ENCODE measurements at places on chromosomes 2 and 18. TPM values are rescaled to one million over a fixed set of nuclear protein-coding genes. Genes with fewer than 3 reads are reported as not detected.

Gene RESP18
- total RNA-seq: not detected

Gene COBLL1
- total RNA-seq: 56.4 TPM

Gene UPP2
- not detected for total RNA-seq

Gene LHCGR
- total RNA-seq: not detected

Gene RTKN
- total RNA-seq: 119 TPM

Gene ZNF512
- total RNA-seq: 19.5 TPM

Gene G6PC2
- total RNA-seq: not detected

Gene GRHL1
- total RNA-seq: 8.2 TPM

Gene HOXD10
- total RNA-seq: not detected

Gene SLC16A14
- 0.11 TPM for total RNA-seq

Gene COL4A3
- 0.39 TPM for total RNA-seq

Gene TEKT4
- total RNA-seq: not detected

Gene DOCK10
- total RNA-seq: 0.76 TPM

Gene CPLX4
- not detected for total RNA-seq

Gene GATA6
- 0.11 TPM for total RNA-seq

Gene PKDCC
- total RNA-seq: 1.1 TPM

Gene RAD51AP2
- not detected for total RNA-seq

Gene FRZB
- total RNA-seq: not detected

Gene CPS1
- 24.3 TPM for total RNA-seq

Gene PPP1R1C
- total RNA-seq: 5.5 TPM

Gene IL1RL2
- 10.6 TPM for total RNA-seq

Gene GPAT2
- 1.2 TPM for total RNA-seq

Gene STK17B
- 31.0 TPM for total RNA-seq

Gene MTCL1
- total RNA-seq: 50.6 TPM

Gene RPRM
- total RNA-seq: not detected

Gene ALLC
- not detected for total RNA-seq

Gene NT5DC4
- total RNA-seq: not detected

Gene MAP2
- total RNA-seq: 1.5 TPM

Gene ASTL
- total RNA-seq: not detected

Gene GPR45
- total RNA-seq: not detected

Gene STAT4
- total RNA-seq: 12.3 TPM

Gene CDH19
- total RNA-seq: not detected

Gene OTX1
- not detected for total RNA-seq

Gene ACKR3
- total RNA-seq: 202 TPM

Gene KATNAL2
- total RNA-seq: 2.3 TPM

Gene TWIST2
- total RNA-seq: 0.79 TPM

Gene TUBA4B
- total RNA-seq: not detected

Gene IL1F10
- not detected for total RNA-seq

Gene DES
- under 0.01 TPM for total RNA-seq

Gene ALPG
- under 0.01 TPM for total RNA-seq

Gene FAM117B
- total RNA-seq: 2.0 TPM

Gene SERPINB7
- 0.79 TPM for total RNA-seq

Gene DYSF
- total RNA-seq: 9.8 TPM

Gene MARCHF4
- total RNA-seq: 0.39 TPM

Gene ANKRD30B
- under 0.01 TPM for total RNA-seq

Gene CXCR4
- not detected for total RNA-seq

Gene ERBB4
- total RNA-seq: not detected

Gene POTEC
- total RNA-seq: not detected

Gene LRATD1
- total RNA-seq: 6.5 TPM

Gene APCDD1
- 2.0 TPM for total RNA-seq

Measured in placental epithelial cell (primary cell).